Effector memory CD4-positive, alpha-beta T cell (primary cell): ENCODE measurements at places on chromosomes 13 and 19.

DNA sequence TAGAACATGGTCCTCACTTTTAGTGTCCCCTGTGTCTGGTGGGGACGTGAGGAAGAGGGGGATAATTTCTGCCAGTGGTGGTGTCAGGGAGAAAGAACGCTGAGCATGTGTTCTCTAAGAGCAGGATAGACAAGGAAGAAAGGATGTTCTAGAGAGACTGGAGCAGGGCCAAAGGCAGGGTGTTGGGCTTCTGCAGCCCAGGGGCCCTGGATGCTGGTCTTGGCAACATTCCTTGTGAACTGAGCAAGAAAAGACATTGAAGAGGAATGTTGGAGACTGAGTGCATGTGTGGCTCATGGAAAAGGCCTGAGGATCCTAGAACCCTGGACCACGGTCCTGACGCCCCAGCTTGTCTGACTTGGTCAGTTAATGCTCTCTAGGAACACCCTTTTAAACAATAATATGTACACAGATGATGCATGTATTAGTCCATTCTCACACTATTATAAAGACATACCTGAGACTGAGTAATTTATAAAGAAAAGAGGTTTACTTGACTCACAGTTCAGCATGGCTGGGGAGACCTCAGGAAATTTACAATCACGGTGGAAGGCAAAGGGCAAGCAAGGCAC, 33.6 kb upstream of the SLC10A2 start:
- no peaks in the 10 kb centered on the region for H3K4me1 ChIP-seq
- no peaks in the 10 kb centered on the region for H3K27me3 ChIP-seq
- H3K4me3 ChIP-seq = no peak overlapping the region
- no peaks in the 10 kb centered on the region for H3K36me3 ChIP-seq
- no peak overlapping the region for H3K27ac ChIP-seq

- H3K4me1 ChIP-seq = peaks cover 42% of the 10 kb centered on the region
- H3K27ac ChIP-seq = peak within 1 kb of the TSS; percentile 86
- H3K4me3 ChIP-seq = peak within 1 kb of the TSS; percentile 78
- H3K36me3 ChIP-seq = no peaks in the 10 kb centered on the region
- DNase-seq = no peak
Observed at GRCh38 chr19:1863328-1863637, at the start of gene KLF16. TSS of gene KLF16 (minus strand) at chr19:1863579. CDS start at chr19:1863497, 82 bp downstream.

- H3K36me3 ChIP-seq = no peaks in the 10 kb centered on the region
- no peaks in the 10 kb centered on the region for H3K27me3 ChIP-seq
- no peak for DNase-seq
- no peak overlapping the region for H3K4me3 ChIP-seq
- H3K27ac ChIP-seq = no peak overlapping the region
Observed at GRCh38 chr13:93853912-93854311, 625.6 kb downstream of the DCT start.

GRCh38 chr19:8307400-8307964, 676 bp downstream of the CD320 start:
- peak overlapping the region; percentile 79 for H3K27ac ChIP-seq
- no peak for DNase-seq
- H3K36me3 ChIP-seq = peaks cover 25% of the 10 kb centered on the region

GRCh38 chr19:896434-896833, 3.1 kb downstream of the RNU6-9 start:
- no peak overlapping the region for H3K27ac ChIP-seq
- H3K4me3 ChIP-seq = no peak overlapping the region
- peaks cover 15% of the 10 kb centered on the region for H3K4me1 ChIP-seq

GRCh38 chr13:27252467-27252866, 1.1 kb downstream of the RPL21 start:
- H3K4me3 ChIP-seq = peak overlapping the region; percentile 79
- peak overlapping the region; percentile 94 for H3K27ac ChIP-seq
- H3K36me3 ChIP-seq = peaks cover 22% of the 10 kb centered on the region
- peaks cover 8% of the 10 kb centered on the region for H3K4me1 ChIP-seq

- no peaks in the 10 kb centered on the region for H3K4me1 ChIP-seq
- no peaks in the 10 kb centered on the region for H3K36me3 ChIP-seq
- H3K27me3 ChIP-seq = no peaks in the 10 kb centered on the region
- DNase-seq = no peak
Observed at GRCh38 chr13:105008604-105009003, 1526.9 kb downstream of the EFNB2 start.

- H3K27ac ChIP-seq = no peak overlapping the region
- H3K4me1 ChIP-seq = no peaks in the 10 kb centered on the region
- H3K27me3 ChIP-seq = no peaks in the 10 kb centered on the region
- H3K36me3 ChIP-seq = no peaks in the 10 kb centered on the region
- H3K4me3 ChIP-seq = no peak overlapping the region
- no peak for DNase-seq
Observed at GRCh38 chr13:105573136-105573535, 962.3 kb downstream of the EFNB2 start.

GRCh38 chr13:109273326-109273751, 513.0 kb downstream of the IRS2 start:
- no peaks in the 10 kb centered on the region for H3K36me3 ChIP-seq
- H3K4me1 ChIP-seq = no peaks in the 10 kb centered on the region
- no peaks in the 10 kb centered on the region for H3K27me3 ChIP-seq
- no peak overlapping the region for H3K27ac ChIP-seq
- no peak overlapping the region for H3K4me3 ChIP-seq

GRCh38 chr13:97570442-97570841, 136.5 kb downstream of the RAP2A start:
- H3K36me3 ChIP-seq = no peaks in the 10 kb centered on the region
- H3K4me3 ChIP-seq = no peak overlapping the region
- no peaks in the 10 kb centered on the region for H3K4me1 ChIP-seq
- H3K27me3 ChIP-seq = no peaks in the 10 kb centered on the region

- H3K36me3 ChIP-seq = peaks cover 26% of the 10 kb centered on the region
- no peaks in the 10 kb centered on the region for H3K27me3 ChIP-seq
- H3K4me1 ChIP-seq = no peaks in the 10 kb centered on the region
Observed at GRCh38 chr19:46670813-46671212, 9.8 kb upstream of the DACT3 start.

- H3K4me1 ChIP-seq = no peaks in the 10 kb centered on the region
- no peak overlapping the region for H3K4me3 ChIP-seq
- H3K36me3 ChIP-seq = no peaks in the 10 kb centered on the region
- no peak for DNase-seq
- H3K27ac ChIP-seq = no peak overlapping the region
Observed at GRCh38 chr13:59946944-59947343, 216.8 kb downstream of the DIAPH3 start.

DNA sequence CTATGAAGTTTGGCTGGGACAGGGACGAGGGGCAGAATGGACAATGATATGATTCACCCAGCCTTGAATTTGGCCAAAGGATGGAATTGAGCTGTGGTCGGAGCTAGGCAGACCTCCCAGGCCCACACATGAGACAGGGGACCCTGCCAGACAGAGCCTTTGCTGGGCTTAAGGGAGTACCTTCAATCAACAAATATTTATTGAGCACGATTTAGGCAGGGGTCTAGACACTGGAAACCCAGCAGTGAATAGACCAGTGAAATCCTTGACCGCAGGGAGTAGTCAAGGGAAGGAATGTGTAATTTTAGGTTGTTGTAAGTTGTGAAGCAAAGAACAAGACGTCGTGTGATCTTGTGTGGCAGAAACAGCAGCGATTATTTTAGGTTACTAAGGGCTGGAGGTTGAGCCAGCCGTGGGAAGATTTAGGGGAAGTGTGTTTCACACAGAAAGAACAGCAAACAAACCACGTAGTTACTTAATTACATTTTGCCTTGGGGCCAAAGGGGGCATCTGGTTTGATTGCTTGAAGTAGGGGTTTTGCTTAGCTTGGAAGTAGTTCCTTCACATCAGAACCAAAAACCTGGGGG, 16.9 kb upstream of the AP1M2 start:
- no peak for DNase-seq
- no peaks in the 10 kb centered on the region for H3K36me3 ChIP-seq
- peak overlapping the region; percentile 99 for H3K27ac ChIP-seq
- H3K4me1 ChIP-seq = peaks cover 16% of the 10 kb centered on the region
- peak overlapping the region; percentile 82 for H3K4me3 ChIP-seq

DNA sequence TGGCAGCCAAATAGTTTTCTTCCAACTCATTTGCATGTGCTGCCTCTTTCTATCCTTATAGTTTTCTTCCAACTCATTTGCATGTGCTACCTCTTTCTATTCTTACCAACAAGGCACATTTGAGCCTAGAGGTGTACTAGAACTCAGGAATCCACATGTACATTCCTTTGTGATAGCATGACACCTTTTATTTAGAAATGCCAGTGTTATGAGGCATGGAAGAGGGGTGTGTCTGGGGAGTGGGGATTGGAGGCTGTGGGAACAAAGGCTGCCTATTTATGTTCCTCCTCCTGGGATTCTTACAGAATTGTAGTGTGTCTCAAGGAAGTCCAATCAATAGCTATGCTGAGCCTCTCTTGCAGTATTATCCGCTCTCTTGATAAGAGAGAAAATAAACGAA, 966.7 kb downstream of the PCDH17 start:
- H3K4me1 ChIP-seq = no peaks in the 10 kb centered on the region
- no peaks in the 10 kb centered on the region for H3K36me3 ChIP-seq
- no peaks in the 10 kb centered on the region for H3K27me3 ChIP-seq
- no peak overlapping the region for H3K4me3 ChIP-seq

DNA sequence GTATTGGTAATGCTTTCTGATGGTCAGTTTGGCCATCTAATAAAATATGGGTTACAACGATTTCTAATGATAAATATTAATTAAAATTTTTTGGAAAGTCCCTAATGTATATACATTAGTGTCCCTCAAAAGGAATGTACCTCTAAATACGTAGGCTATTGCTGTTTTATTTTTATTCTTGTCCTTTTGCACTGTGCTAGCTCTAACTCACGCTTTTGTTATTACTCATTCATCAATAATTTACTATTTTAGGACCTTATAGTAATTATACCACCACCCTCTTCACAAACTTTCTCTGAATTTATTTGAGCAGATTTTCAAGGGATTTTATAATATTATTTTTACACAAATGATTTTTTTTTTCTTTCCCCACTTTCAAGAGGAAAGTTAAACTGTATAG, 795.9 kb upstream of the PCDH9 start:
- no peak overlapping the region for H3K27ac ChIP-seq

- peaks cover 1% of the 10 kb centered on the region for H3K36me3 ChIP-seq
- H3K27ac ChIP-seq = peak overlapping the region; percentile 77
- H3K4me3 ChIP-seq = peak overlapping the region; percentile 72
- peak; percentile 70 for DNase-seq
- H3K4me1 ChIP-seq = peaks cover 19% of the 10 kb centered on the region
- H3K27me3 ChIP-seq = no peaks in the 10 kb centered on the region
Observed at GRCh38 chr19:10269333-10270179, 1.4 kb upstream of the ICAM1 start.

DNA sequence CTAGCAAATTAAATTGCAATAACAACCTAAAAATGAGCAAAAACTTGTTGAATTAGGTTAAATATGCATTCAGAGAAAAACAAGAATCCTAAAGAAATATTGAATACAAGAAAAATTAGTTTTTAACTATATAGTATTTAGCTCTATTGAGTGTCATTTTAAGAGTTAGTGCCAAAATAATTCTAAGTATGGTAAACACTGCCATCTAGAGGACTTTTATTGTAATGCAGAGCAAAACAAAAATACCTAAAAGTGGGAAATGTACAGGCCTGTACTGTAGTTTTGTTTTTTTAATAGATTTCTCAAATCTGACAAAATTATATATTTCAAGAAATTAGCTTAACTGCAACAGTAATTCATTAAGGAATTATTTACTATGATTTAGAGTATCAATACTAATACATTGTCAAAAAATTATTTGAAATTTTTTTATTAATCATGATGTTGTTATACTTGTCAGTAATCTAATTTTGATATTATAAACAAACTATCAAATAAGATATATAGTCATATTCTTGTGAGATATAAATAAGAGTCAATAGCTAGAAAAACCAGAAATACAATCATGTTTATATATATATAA, 8.2 kb upstream of the PCDH9 start:
- H3K4me1 ChIP-seq = no peaks in the 10 kb centered on the region
- H3K27ac ChIP-seq = no peak overlapping the region
- no peaks in the 10 kb centered on the region for H3K36me3 ChIP-seq
- no peak overlapping the region for H3K4me3 ChIP-seq

DNA sequence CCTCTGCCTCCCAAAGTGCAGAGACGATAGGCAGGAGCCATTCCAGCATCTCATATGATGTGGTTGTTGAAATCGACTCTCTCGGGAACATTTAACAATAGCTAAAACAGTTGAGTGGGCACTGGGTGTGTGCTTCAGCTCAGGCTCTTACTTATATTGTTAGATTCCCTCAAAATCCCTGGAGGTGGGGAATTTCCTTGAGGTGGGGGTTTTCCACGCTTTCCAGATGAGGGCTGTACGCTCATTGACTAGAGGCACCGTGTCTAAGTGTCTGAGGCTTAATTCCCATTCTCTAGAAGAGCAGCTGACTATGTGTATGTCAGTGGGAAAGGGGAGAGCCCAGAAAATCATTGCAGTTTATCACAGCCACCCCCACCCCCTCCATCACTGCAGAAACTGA, 10.8 kb upstream of the GRAMD1A start:
- no peak for DNase-seq
- H3K27ac ChIP-seq = no peak overlapping the region
- peaks cover 9% of the 10 kb centered on the region for H3K4me1 ChIP-seq
- no peaks in the 10 kb centered on the region for H3K27me3 ChIP-seq
- H3K4me3 ChIP-seq = no peak overlapping the region
- no peaks in the 10 kb centered on the region for H3K36me3 ChIP-seq

GRCh38 chr19:35513628-35514281, at the start of gene DMKN:
TSS of gene DMKN (minus strand) at chr19:35513649. CDS start at chr19:35513475, 174 bp downstream.
- peaks cover 16% of the 10 kb centered on the region for H3K4me1 ChIP-seq
- no peaks in the 10 kb centered on the region for H3K27me3 ChIP-seq
- H3K27ac ChIP-seq = no peak within 1 kb of the TSS
- H3K36me3 ChIP-seq = no peaks in the 10 kb centered on the region

- no peaks in the 10 kb centered on the region for H3K36me3 ChIP-seq
- no peaks in the 10 kb centered on the region for H3K4me1 ChIP-seq
- no peak overlapping the region for H3K27ac ChIP-seq
- no peak overlapping the region for H3K4me3 ChIP-seq
- DNase-seq = no peak
Observed at GRCh38 chr13:105363261-105364190, 1171.9 kb downstream of the EFNB2 start.

- H3K36me3 ChIP-seq = no peaks in the 10 kb centered on the region
- DNase-seq = no peak
- no peak overlapping the region for H3K27ac ChIP-seq
Observed at GRCh38 chr13:109602356-109602755, 184.0 kb downstream of the IRS2 start.

GRCh38 chr13:107102676-107103075, 534.7 kb upstream of the ARGLU1 start:
- no peaks in the 10 kb centered on the region for H3K4me1 ChIP-seq
- no peak for DNase-seq
- no peak overlapping the region for H3K4me3 ChIP-seq
- no peaks in the 10 kb centered on the region for H3K36me3 ChIP-seq

DNA sequence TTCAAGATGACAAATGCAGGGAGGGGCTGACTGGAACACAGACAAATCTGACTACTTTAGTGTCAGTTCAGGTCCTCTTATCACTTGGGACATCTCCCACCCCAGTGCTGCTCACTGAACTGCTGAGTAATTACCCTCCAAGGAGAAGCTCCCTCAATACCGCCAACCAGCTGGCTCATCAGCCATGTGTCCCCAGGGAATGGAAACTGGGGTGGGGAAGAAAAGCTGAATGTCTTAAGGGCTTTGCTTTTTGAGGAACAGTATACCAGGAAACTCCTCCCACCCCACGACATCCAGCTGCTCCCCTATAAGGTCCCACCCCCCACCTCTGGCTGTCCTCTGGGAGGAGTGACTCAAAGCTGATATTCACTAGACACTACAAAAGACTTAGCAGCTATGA, 2.0 kb downstream of the ZNF823 start:
- DNase-seq = no peak
- no peaks in the 10 kb centered on the region for H3K36me3 ChIP-seq
- peaks cover 16% of the 10 kb centered on the region for H3K4me1 ChIP-seq
